ENCODE measurements at places on chromosomes 1 and 21. TPM values are rescaled to one million over a fixed set of nuclear protein-coding genes. Genes with fewer than 3 reads are reported as not detected.

SPOCD1 gene
- total RNA-seq, result 4.4 TPM

CFAP107 gene
- not detected for total RNA-seq

S100A3 gene
- total RNA-seq, result 104 TPM

RAB29 gene
- total RNA-seq, result 11.1 TPM

THEM5 gene
- total RNA-seq, result not detected

COL11A1 gene
- total RNA-seq, result 0.88 TPM

RSPH1 gene
- total RNA-seq, result 0.40 TPM

Data from A549 treated with GW870086 at 1 μM for 4 hours (cell line).